ENCODE measurements at places on chromosomes 12 and 14.

DNA sequence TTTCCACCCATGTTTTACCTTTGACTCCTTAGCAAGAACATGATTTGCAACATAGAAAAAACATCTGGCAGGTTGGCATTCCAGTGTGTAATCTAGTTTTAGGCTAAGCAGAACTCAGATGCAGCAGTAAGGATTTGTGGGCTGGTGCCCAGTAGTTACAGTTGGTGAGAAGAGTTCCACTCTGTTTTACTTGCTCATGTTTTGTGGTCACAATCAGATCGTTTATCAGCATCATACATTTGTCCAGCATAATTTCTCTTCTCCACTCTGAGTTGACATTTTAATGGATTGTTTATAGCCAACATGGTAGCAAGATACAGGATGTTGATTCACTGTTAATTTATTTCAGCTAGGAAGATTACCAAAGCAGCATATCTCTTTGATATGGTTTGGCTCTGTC, 120.0 kb downstream of the PDE6H start:
- DNase-seq, result no peak

- DNase-seq, result peak; percentile 42
Measured at GRCh38 chr12:48956279-48957140, 777 bp downstream of the ARF3 start.

GRCh38 chr12:112496496-112496895, 77.7 kb downstream of the PTPN11 start:
- DNase-seq, result peak; percentile 36

DNA sequence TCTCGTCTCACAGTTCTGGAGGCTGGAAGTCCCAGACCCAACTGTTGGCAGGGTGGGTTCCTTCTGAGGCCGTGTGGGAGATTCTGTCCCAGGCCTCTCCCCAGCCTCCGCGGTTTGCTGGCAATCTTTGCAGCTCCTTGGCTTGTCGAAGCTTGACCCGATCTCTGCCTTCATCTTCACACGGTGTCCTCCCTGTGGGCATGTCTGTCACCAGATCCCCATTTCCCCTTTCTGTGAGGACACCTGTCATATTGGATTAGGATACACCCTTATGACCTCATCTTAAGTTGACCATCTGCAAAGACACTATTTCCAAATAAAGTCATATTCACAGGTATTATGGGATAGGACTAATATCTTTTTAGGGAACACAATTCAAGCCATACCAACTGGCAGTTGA, 22.6 kb upstream of the LRP1-AS start:
- no peak for DNase-seq

DNA sequence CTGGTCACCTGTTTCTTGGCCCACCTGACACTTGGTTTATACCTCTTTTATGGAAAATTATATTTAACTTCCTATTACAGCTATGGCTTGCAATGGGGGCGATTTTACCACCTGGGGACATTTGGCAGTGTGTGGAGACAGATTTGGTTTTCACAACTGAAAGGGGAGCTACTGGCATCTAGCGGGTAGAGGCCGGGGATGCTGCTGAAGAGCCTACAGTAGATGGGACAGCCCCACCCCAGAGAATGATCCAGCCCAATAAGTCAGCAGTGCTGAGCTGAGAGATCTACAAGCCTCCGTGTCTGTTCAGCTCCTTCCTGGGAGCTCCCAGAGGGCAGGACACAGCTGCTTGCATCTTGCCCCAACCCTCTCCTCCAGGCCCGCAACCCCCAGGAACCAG, 302.8 kb downstream of the CACNA1C start:
- DNase-seq, result no peak

GRCh38 chr12:48998497-48999353, 450 bp downstream of the DDN start:
- DNase-seq, result peak; percentile 42

- DNase-seq, result no peak
Measured at GRCh38 chr14:88272390-88273269, 50.4 kb downstream of the KCNK10 start.

DNA sequence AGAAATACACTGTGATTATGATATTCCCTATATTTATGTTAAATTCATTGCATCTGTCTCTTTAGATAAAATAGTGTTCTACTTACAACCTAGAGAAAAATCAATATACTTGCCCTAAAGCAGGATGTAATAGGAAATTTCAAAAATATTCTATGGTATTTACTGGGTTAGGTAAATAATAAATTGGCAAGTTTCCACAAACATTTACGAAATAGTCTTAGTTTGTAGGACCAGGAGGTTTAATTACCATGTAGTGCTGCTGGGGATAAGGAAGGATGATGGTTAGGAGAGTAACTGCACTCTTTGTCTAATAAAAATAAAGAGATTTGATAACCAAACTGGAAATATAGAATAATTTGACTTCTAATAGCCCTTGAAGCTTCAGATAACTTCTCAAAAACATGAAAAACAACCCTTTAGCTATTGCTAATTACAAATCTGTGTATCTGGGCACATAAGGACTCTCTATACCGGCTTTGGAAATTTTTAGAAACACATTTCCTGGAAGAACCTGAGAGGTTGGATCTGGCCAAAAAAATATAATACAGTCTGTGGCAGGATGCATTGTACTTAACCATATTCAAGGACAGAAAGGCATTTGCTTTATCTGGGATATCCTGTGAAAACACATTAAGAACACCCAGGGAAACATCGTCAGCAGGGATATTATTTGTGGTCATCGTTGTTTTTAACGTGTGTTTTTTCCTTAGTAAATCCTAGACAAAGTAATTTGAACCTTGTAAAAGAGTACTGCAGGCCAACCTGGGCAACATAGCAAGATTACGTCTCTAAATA, 36.7 kb upstream of the TMCC3 start:
- DNase-seq, result no peak

DNA sequence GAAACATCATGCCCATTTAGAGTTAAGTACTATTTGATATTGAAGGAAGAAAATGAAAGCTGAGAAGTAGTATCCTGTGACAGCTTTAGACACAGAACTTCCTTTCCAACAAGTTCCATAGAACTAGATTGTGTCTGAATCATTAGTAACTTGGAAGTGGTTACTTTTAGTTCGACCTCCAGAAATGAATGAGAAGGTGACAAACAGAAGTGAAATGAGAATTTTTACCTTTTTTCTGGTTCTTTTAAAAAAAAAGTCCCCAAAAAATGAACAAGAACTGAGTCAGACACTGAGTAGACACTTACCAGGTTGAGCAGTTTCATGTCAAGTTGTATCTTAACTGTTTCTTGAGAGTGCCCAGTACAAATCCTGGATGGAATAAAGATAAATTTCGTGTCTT, 3.0 kb downstream of the ATP6V0A2 start:
- no peak for DNase-seq

GRCh38 chr14:67391268-67391667, 20.7 kb downstream of the PLEK2 start:
- DNase-seq, result no peak

DNA sequence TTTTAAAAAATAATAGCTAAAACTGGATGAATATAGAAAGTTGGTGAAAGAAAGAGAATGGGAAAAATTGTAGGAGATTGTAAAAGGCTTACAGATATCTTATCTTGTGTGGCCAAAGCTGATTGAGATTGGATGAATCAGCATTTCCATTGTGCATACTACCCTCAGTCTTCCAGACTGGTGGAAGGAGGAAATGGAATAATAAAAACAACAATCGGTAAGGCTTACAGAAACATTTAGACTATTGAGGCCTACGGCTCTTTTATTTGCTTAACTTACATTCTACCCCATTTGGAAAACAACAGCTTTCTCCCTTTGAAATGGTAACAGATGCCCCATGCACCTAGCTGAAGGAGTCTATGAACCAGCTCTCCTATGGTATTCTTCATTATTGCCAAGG, 129.8 kb downstream of the PTPRB start:
- DNase-seq, result no peak

GRCh38 chr14:25400607-25401206, 350.8 kb upstream of the STXBP6 start:
- peak; percentile 60 for DNase-seq

GRCh38 chr12:98224584-98225221, 290.7 kb upstream of the TMPO start:
- no peak for DNase-seq

- peak; percentile 70 for DNase-seq
Measured at GRCh38 chr14:95314609-95315008, 5.1 kb downstream of the CLMN start.

DNA sequence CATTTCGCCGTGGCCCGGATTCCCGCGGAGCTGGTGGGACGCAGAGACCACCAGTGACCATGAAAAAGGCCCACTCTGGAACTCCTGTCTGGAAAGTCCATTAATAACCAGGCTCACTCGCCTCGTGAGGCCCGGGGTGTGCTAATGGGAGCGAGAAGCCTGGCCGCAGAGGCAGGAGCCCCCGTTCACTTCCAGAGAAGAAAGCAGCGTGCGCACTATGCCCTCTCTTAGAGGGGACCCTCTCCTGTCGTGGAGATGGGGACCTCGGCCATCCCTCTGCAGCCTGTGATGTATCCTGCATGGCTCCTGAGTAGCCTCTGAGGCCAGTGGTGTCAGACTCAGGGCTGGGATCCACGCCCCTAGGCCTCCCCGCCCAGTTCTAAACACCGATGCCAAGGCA, 134.1 kb upstream of the VRK1 start:
- DNase-seq, result no peak

DNA sequence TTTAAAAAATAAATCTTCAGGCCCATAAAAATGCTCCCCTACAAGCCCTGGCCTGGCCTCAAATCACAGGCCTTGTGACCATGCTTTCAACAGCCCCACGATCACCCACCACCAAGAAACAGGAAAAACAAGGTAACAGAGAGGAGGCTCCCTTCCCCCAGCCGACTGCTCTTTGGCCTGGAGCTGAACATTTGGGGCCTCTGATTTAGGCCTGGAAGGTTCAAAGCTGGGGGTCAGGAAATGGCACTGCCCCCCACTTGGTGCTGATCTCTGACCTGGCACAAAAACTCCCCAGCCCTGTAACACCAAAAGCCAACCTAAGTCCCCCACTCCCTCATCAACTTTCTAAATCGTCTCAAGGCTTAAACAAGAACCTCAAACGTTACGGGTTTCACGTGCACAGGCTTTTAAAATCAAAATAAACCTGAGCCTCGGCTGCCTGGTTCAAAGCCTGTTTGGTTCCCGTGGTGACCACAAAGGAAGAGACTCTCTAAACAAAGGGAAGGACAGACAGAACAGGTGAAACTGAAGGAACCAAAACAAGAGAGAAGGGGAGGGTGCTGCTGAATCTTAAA, 9.0 kb downstream of the ACTN1 start:
- DNase-seq, result no peak

DNA sequence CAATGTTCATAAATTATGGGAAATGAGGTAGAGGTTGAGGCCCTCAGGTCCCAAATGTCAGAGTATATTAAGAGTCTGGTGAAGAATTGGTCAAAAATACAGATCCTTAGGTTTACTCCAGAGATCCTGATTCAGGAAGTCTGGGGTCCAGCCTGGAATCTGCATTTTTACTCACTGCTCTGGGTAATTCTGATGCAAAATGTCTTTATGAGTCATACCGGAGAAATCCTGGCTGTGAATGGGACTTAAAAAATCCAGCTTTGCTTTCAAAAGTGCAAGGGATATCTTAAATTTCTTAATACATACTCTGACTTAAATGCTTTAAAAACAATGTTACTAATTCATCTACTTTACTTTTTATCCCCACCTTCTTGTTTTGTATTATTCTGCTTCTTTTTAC, 74.5 kb downstream of the FERMT2 start:
- no peak for DNase-seq
